ENCODE measurements at places on chromosomes 12 and 14.

DNA sequence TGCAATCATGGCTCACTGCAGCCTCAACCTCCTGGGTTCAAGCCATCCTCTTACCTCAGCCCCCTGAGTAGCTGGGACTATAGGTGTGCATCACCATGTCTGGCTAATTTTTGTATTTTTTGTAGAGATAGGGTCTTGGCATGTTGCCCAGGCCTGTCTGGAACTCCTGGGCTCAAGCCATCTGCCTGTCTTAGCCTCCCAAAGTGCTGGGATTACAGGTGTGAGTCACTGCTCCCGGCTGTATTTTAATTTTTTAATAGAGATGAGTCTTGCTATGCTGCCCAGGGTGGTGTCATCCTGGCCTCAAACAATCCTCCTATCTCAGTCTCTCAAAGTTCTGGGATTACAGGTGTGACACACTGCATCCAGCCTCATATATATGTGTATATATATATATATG lies 31.7 kb upstream of the GPRC5A start:
- DNase-seq = no peak

GRCh38 chr12:21992823-21993222 lies 51.6 kb upstream of the ABCC9 start:
- DNase-seq = no peak

DNA sequence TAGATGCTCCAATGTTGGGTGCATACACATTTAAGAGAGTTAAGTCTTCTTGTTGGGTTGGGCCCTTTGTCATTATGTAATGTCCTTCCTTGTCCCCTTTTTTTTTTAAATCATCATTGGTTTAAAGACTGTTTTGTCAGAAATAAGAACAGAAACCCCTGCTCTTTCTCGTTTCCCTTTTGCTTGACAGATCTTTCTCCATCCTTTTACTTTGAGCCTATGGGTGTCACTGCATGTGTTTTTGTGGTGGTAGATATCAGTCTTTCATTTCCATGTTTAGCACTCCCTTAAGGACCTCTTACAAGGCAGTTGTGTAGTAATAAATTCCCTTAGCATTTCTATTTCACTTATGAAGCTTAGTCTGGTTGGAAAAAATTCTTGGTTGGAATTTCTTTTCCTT lies 47.4 kb downstream of the RTN1 start:
- no peak for DNase-seq

DNA sequence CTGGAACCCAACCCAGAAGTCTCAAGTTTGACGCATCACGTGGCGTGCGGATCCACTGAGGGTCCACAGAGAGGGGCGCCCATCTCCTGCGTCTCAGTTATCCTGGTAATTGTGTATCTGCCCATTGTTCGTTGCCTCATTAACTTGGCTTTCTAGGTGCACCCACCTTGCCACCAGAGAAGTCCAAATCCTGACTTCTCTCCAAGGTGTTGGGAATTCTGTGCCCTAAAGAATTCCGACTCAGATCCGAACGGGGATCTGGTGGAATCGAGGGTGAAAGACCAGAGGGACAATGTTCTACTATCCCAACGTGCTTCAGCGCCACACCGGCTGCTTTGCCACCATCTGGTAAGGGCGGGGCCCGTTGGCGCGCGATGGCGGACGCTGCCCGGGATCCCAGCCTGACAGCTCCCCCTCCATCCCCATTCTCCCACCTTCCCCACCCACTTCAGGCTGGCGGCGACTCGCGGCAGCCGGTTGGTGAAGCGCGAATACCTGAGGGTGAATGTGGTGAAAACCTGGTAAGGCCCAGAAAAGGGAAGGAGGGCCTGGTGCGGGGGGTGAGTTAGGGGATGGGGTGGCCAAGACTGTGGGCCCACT lies 481 bp downstream of the REC8 start:
- DNase-seq = no peak

- no peak for DNase-seq
Observed at GRCh38 chr12:56637621-56638020, 7.5 kb upstream of the BAZ2A start.

Data from stimulated activated CD4-positive, alpha-beta T cell treated with anti-CD3 and anti-CD28 coated beads, Interleukin-4, amount 100 ng/mL, for 4 hours (primary cell).